Cardiac fibroblast (primary cell): ENCODE measurements at places on chromosomes 3 and 15.

GRCh38 chr15:57301307-57301706 is 75.0 kb upstream of the CGNL1 start:
- no peak for DNase-seq

DNA sequence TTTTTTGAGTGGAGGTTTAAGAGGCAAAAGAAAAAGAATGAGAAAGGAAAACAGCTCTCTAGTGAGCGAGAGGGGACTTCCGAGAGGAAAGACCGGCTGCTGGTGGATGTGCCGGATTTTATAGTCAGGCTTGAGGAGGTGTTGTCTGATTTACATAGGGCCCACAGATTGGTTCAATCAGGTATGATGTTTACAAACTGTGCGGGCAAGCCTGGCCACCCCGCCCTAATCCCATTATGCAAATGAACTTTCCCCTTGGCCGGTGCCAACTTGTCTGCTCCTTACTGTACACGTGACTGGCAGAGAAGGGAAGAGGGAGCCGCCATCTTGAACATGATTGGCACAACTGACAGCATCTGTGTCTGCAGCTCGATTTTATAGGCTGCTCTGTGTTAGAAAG is 44.7 kb downstream of the FAM43A start:
- no peak for DNase-seq

DNA sequence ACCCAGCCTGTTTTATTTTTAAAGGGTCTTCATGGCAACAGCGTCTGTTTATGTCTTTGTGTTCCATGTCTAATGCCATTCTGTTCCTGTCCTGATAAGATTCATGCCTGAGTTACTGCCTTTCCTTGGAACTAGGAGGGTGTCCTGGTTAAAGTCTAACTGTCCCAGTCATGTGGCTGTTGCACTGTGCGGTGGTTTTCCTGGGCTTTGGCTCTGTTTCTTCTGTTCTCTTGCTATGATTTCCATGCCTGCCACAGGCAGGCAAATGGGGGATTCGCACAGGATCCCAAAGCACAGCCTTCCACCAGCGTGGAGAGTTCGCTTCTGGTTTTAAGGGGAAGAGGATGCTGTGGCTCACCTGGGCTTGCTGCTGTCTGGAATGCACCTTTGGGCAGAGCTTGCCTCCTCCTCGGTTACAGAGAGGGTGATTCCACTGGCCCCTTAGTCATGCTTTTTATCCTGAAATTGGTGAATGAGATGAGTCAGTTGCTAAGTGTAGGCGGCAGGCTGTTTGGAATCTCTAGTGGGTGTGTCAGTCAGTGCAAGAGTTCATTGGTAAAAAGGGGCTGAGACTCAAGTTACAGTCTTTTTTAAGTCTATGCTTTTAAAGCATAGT is 86.8 kb downstream of the CCK start:
- DNase-seq, result peak; percentile 86

DNA sequence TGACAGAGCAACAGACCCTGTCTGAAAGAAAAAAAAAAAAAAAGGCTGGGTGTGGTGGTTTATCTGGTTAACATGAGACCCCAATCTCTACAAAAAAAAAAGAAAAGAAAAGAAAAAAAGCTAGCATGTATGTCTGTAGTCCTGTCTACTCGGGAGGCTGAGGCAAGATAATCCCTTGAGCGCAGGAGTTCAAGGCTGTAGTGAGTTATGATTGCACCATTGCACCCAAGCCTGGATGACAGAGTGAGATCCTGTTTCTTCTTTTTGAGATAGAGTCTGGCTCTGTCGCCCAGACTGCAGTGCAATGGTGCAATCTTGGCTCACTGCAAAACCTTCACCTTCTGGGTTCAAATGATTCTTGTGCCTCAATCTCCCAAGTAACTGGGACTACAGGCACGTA is 8.4 kb upstream of the DHX30 start:
- DNase-seq, result no peak

DNA sequence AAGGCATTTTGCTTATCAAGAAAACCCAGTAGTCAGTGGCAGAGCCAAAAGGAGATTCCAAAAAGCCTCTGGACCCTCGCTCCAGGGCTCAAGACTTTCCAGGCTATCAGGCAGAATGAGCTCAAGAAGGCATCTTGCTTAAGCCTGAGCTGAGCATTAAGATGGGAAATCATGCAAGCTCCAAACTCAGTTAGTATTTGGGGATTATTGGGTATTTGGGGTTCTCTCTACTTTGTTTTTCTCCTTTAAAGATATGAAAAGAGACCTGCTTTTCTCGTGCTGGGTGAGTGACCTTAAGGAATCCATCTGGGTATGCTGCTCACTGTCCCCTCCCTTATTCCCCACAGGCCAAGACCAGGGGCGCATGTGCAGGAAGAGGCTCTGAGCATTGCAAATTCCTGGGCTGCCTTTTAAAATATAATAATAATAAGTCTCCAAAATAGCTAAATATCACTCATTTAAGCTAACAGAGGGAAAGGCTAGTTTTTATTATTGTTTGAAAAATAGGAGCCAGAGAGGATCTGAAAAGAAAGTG is 75.4 kb upstream of the HACD2 start:
- no peak for DNase-seq

DNA sequence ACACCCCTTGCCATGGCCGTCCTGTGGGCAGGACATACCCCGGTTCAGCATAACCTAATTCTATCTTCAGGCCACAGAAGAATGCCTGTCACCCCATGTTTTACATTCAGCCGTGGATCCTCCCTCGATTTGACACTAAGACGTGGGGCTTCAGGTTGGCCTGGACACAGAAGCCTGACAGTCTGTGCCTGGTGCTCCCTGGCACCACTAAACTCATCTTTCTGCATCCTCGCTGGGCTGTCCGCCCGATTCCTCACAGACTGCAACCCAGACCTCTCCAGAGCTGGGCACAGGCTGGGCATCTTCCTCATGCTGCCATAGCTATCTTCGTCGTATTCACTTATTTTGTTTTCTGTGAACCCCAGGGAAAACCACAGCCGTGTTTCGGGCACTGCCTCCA is 117.8 kb upstream of the IQSEC1 start:
- DNase-seq, result no peak

DNA sequence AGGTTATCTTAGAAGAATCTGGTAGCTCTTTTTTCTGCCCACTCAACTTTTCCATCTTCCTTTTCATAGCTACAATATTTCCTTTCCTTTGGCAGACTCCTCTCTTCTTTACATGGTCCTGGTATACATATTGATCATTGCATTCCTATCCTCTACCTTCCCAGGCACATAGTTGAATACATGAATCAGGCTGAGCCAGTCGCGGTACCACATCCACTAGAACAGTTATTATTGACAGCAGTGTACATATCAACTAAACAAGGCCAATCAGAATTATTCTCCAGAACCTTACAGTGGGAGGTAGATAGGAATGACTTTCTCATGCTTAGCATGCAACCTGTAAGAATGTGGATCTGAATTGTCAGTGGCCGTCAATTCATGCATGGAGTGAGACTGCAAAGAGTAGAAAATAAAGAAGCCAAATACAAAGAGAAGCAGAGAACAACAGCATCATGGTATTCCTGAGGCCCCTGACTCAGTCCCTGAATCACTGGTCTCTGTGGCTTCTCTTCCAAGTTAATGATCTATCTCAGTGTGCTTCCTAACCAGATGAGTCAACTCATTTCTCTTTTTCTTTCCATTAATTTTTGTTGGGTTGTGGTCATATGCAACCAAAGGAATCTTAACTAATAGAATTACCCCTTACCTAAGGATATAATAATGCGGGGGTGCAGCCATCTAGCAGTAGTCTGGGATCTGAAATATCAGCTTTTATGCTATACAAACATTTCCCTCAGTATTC is 60.9 kb upstream of the DCBLD2 start:
- DNase-seq, result peak; percentile 94

DNA sequence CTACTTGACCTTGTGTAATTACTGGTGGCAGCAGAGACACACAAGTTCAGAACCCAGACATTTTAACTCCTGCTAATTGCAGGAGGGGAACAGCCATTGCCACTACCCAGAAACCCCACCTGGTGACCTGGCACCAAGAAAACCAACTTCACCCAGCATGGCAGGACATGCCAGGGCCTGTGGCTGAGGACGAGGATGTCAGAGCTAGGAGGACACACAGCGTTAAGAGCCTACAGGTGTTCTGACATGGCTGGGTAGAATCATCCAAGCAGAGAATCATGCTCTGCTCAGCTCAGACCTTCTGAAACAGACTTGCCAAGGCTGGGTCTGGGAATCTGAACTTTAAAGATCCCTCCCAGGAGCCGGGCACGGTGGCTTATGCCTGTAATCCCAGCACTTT is 11.7 kb upstream of the SPATA12 start:
- no peak for DNase-seq

- DNase-seq, result no peak
Observed at GRCh38 chr3:55702822-55703221, 215.7 kb upstream of the WNT5A start.

GRCh38 chr15:52230073-52230472 is 38.9 kb upstream of the GNB5 start:
- DNase-seq, result no peak
